G401 (cell line): ENCODE measurements at places on chromosomes 3 and 15. TPM values are rescaled to one million over a fixed set of nuclear protein-coding genes. Genes with fewer than 3 reads are reported as not detected.

DNA sequence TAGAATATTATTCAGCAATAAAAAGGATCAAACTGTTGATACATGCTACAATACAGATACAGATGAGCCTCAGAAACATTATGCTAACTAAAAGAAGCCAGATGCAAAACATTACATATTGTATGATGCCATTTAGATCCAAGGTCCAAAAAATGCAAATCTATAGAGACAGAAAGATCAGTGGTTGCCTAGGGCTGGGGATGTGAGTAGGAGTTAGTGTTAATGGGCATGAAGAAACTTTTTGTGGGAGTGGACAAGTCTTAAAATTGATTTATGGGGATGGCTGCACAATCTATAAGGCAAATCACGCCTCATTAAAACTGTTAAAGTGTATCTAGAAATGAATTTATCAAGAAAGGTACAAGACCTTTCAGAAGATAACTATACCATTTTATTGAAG lies 45.0 kb downstream of the EHHADH start:
- DNase-seq, result no peak

GRCh38 chr3:180408654-180409053 lies 193.3 kb upstream of the TTC14 start:
- no peak for DNase-seq

GRCh38 chr15:98568382-98569017 lies 79.8 kb upstream of the IGF1R start:
- no peak for DNase-seq

GRCh38 chr15:38168467-38169070 lies 84.1 kb upstream of the SPRED1 start:
- no peak for DNase-seq

DNA sequence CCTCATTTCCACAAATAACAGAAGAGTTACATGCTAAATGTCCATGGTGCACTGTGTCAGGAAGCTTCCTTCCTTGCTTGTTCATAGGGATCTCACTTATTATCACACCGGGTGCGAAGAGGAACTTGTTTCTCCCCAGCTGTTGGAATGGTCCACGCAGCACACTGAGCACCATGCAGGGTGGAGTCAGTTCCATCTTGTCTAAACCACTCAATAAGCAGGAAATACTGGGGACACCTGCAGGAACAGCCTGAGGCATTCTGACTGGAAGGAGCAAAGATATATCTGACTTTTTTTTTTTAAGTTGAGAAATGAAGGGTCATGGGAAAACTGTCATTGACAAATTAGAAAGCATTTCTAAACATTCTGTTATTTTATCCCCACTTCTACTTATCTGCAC lies 70.0 kb upstream of the WDR72 start:
- DNase-seq, result no peak

- DNase-seq, result peak; percentile 62
Observed at GRCh38 chr3:98901119-98901391, 440 bp downstream of the DCBLD2 start.

- DNase-seq, result peak; percentile 39
Observed at GRCh38 chr3:51581524-51581923, 43.0 kb downstream of the RAD54L2 start.

GRCh38 chr15:75200765-75201615 lies 692 bp upstream of the C15orf39 start:
- no peak for DNase-seq

DNA sequence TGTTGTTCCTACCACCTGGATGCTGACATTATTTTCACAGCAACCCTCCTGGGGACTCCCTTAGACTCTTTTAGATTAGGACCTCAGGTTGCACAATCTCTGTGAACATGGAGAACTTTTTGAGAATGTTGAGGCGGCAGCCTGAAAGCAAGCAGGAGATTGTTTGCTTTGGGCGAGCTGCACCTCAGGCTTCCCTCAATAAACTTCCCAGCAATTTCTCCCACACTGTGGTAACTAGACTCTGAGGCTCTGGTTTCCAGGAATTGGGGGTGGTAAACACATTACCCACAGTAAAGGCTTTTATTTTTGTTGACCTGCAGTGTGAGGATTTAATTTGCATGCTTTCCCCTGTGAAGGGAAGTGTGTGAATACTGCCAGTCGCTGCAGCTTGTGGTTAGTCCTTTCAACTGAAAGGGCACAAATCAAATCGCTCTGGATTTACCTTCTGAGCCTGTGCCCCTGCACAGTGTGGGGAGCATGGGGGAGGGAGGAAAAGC lies 35.2 kb upstream of the SIAH2 start:
- no peak for DNase-seq

- no peak for DNase-seq
Observed at GRCh38 chr3:32436816-32437189, 45.1 kb downstream of the CMTM7 start.

GRCh38 chr3:118213892-118214291 lies 820.8 kb downstream of the IGSF11 start:
- no peak for DNase-seq

- DNase-seq, result peak; percentile 87
Observed at GRCh38 chr3:138774529-138775253, 60.0 kb downstream of the PIK3CB start.

- DNase-seq, result no peak
Observed at GRCh38 chr3:186042521-186043202, 66.2 kb downstream of the ETV5 start.

DNA sequence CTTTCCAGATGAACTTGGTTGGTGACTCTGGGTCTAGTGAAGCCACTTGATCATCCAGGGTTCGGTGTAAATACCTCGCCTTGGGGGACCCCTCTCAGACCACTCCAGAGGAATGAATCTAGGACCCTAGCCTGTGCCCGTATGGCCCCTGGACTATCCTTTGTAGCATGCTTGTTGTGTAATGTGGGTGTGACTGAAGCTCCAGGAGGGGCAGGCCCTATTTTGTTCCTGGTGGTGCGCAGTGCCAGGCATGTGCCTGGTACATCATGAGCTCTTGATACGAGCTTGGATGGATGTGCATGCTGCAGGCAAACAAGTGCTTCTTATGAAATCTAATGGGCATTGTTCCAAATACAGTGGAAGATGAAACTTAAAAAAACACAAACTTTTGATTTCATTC lies 82.8 kb downstream of the EBLN2 start:
- DNase-seq, result no peak

- DNase-seq, result no peak
Observed at GRCh38 chr15:96353930-96354730, 23.6 kb downstream of the NR2F2 start.

- DNase-seq, result peak; percentile 40
Observed at GRCh38 chr3:33128706-33129105, 14.9 kb downstream of the CRTAP start.

DNA sequence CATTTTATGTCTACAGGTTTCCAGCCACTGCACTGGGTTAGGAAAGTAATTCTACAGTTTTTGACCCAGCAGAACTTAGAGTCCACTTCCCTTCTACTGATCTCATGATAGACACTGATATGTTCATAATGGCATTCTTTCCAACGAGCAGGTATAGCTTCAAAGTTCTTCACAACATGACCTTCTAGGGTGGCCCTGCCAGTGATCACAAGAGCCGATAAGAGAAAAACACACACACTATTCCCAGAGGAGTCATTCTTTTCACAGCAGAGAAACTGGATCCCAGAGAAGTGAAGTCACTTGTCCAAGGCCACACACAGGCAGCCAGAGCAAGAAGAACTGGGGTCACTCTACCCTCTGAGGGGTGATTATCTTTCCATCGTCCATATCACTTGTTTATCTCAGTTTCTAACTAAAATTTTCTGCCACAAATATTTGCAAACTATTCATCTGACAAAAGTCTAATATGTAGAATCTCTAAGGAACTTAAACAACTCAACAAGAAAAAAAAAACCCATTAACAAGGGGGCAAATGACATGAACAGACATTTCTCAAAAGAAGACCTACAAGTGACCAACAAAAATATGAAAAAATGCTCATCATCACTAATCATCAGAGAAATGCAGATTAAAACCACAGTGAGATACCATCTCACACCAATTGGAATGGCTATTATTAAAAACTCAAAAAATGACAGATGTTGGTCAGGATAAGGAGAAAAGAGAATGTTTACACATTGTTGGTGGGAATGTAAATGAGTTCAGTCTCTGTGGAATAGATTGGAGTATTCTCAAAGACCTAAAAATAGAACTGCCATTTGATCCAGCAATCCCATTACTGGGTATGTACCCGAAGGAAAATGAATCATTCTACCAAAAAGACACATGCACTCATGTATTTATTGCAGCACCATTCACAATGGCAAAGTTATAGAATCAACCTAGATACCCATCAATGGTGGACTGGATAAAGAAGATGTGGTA lies 31.5 kb downstream of the SPTSSB start:
- no peak for DNase-seq

DNA sequence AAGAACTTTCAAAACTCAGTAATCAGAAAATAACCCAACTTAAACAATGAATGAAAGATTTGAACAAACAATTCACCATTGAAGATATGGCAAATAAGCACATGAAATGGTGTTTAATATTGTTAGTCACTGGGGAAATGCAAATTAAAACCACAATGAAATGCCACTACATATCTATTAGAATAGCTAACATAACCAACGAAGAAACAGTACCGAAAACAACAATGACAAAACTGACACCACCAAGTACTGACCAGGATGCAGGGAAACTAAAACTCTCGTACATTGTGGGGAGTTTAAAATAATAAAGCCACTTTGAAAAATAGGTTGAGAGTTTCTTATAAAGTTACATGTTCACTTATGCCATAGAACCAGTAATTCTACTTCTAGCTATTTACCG lies 69.1 kb downstream of the KBTBD8 start:
- no peak for DNase-seq

DNA sequence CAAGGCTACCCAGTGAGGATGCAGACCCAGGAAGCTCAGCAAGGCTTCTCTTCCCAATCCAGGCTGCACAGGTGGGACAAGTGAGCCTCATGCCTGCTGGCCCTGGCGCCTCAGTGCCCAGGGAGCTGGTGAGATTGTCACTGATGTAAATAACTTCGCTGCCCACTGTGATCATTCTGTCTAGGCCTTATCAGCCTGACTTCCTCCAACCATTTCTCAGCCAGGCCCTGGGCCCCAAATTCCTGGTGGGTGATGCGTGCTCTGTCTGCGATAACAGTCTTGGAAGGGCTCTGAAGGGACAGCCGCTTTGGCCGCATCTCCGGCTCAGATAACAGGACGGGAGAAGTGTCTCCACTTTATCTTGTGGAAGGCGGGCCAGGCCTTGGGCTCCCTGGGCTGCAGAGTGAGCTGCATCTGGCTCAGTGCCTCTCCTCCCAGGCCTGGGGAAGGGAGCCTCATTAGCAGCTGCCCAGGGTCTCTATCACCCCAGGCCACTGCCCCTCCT lies 2.2 kb upstream of the FBLN2 start:
- no peak for DNase-seq

DNA sequence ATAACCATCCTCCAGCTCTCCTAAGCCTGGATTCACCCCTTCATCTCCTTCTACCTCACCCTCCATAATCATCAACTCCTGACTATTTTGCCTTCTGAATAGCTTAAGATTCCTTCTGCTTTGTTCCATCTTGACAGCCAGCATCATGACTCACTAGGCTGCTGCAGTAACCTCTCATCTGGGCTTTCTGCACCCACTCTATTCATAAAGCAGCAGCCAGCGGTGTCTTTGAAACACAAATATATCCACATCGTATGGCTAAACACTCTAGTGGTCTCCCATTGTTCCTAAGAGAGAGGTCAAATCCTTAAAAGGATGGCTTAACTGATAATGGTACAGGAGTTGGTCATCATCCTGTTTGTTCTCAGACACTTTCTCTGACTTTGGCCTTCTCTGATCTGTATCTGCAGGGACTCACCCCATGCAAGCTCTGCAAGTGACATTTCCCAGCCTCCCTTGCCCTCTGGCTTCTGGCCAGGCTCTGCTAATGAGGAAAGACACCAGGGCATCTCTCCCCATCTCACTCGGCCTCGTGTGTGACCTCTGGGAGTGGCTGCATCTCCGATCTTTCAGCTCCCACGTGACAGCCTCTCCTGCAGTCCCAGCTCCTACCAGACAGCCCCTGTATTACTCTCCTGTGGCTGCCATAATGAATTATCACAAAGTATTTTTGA lies 6.2 kb downstream of the GRK7 start:
- no peak for DNase-seq

DNA sequence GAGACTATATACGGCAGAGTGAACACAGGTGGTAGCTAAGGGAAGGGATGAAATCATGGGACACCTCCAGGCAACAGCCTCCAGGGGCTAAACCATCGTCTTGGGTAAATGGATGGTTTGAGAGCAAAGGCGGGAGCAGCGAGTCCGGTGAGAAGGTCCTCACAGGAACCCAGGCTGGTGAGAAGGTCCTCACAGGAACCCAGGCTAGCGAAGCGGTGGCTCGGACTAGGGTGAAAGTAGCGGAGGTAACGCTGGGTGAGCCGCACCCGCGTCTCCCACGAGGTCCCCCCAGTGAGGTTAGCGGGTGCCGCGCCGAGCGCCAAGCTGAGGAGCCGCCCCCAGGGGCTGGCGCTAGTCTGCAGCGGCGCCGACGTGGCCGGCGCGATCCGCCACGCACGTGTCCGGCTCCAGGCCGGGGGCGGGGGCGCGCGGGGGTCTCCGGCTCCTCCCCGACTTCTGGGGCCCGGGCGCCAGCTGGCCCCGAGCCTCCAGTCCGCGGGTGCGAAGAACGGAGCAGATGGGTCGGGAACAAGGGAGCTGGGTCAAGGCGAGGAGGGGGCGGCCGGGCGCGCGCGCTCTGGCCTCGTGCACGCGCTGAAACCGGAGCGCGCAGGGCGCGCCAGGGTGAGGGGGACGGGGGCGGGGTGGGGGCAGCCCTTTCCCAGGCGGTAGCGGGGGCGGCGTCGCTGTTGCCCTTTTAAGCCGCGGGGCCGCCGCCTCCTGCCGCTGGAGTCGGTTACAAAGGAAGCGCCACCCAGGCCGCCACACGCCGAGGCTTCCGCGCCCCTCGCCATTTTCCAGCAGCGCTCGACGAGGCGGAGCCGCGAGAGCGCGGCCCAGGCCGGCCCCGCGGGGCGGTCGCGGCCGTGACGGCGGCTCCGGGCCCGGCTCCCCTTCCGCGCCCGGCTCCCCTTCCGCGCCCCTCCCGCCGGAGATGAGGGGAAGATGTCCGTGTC lies at the start of gene UBE2Q2:
UBE2Q2 (plus strand) TSS at position 726 of the 956 bp plus-strand sequence; CDS start at position 946, 220 bp downstream.
- DNase-seq, result peak; percentile 62

GRCh38 chr15:69058830-69059556 lies 44.5 kb downstream of the NOX5 start:
- DNase-seq, result peak; percentile 94

Gene ALDH1L1
- not detected in 2 replicates for total RNA-seq

Gene PPP1R2
- total RNA-seq, result 103 and 133 TPM in 2 replicates

Gene FOXB1
- not detected in 2 replicates for total RNA-seq

Gene GATM
- total RNA-seq, result 26.7 and 32.5 TPM in 2 replicates

Gene C3orf20
- total RNA-seq, result not detected in 2 replicates

Gene GHRL
- not detected in 2 replicates for total RNA-seq

Gene CPN2
- not detected in 2 replicates for total RNA-seq

Gene RBMS3
- 0.20 and 2.3 TPM in 2 replicates for total RNA-seq

Gene ARL6
- 2.0 and 3.0 TPM in 2 replicates for total RNA-seq

Gene DUOX1
- not detected in 2 replicates for total RNA-seq

Gene CHL1
- 5.5 and 11.3 TPM in 2 replicates for total RNA-seq

Gene BCHE
- total RNA-seq, result not detected in 2 replicates

Gene PLSCR5
- total RNA-seq, result not detected in 2 replicates

Gene ZDHHC19
- total RNA-seq, result not detected in 2 replicates

Gene FAM107A
- total RNA-seq, result not detected in 2 replicates
